ENCODE measurements at places on chromosomes 11 and 22.

DNA sequence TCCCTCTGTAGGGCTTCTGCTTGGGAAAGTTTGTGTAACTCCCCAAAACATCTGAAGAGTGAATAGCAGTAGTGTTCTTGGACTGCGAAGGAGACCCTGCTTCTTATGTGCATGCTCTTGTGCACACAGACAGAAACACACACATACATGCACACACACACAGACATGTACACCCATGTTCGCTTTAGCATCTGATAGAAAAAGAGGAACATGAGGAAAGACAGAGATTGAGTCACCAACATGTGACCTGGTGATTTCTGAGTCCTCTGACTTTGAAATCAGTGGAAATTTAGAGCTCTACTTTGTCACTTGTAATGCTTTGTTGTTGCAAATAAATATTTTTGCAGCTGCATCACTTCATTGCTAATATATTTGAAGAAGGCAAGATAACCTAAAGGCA lies 23.8 kb downstream of the CD44 start:
- no peak for DNase-seq

DNA sequence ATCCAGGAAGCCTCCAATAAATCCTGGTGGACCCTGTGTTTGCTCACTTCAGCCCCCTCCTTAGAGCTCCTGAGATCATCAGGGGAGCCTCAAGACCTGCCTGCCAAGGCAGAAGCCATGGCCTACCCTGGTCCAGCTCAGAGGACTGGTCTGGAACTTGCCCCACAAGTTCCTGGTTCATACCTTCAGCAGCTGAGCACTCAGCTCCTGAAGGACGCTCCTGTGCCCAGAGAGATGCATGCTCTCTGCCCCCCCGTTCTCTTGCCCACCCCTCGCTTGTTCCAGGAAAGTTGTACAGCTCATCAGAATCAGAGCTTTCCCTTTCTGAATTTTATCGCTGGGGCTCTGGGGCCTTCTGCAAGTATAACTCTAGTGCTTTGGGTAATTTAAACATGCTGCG lies 210.5 kb upstream of the ISX start:
- DNase-seq = no peak

- DNase-seq = no peak
Observed at GRCh38 chr11:111515591-111515990, 1.0 kb downstream of the HOATZ start.

DNA sequence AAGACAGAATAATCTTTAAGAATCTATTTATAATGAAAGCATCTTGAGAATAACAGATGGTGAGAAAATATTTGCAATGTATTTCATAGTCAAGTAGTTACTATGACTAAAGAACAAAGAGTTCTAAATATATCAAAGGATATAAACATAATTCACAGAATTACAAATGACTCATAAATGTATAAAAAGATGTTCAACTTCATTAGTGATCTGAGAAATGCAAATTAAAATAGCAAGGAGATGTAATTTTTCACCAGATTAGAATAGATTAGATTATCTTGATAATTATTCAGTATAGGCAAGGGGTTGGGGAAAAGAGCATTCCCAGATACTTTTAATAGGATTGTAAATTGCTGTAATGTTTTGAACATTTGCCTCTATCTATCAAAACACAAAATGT lies 30.1 kb upstream of the PAMR1 start:
- no peak for DNase-seq

DNA sequence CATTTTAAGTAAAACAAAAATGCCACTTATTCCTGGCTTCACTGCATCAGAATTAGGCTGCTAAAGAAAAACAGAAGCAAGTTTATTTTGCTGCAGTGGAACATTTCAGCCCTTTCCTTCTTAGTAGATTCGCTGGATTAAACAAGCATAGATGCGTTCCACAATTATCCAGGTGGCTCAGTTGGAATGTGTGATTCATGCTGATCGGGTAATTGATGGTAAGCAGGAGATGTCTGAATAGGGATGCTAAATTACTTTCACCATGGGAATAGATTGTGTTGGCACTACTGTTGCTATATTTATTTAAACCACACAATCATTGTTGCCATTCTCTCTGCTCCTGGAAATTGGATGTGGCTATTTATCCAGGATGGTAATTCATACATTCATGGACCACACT lies 440.1 kb upstream of the DDI1 start:
- DNase-seq = no peak

- DNase-seq = no peak
Observed at GRCh38 chr22:22681221-22681739, 36.9 kb downstream of the GGTLC2 start.

DNA sequence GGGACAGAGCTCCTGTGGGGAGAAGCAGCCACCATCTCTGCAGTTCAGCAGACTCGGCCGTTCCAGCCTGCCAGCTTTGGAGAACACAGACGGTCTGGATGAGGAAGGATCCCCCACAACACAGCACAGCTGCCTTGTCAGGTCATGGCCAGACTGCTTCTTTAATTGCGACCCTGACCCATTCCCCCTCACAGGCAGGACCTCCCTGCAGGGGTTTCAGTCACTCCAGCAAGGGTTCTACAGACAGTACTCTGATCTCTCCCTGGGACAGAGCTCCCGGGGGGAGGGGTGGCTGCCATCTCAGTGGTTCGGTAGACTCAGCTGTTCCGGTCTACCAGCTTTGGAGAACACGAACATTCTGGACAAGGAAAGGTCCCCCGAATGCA lies 173.5 kb downstream of the TTC28 start:
- DNase-seq = no peak

DNA sequence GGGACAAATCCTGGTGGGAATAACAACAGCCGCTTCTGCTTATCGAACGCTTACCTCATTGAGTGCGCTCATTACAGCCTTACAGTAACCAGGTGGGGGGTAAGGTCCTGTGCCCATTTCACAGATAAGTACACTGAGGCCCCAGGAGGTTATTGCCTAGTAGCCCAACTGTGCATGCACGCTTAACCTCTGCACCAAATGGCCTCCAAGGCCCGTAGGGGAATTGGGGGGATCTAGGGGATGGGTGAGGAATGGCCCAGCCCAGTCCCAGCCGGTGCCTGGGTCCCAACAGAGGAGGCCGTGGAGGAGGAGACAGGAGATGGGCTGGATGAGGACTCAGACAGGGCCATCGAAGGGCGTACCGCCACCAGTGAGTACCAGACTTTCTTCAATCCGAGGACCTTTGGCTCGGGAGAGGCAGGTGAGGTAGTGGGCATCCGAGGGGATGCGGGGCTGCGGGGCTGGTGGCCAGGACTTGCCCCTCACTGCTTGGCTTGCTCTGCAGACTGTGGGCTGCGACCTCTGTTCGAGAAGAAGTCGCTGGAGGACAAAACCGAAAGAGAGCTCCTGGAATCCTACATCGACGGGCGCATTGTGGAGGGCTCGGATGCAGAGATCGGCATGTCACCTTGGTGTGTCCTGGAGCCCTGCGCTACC lies 7.3 kb downstream of the F2 start:
- no peak for DNase-seq

DNA sequence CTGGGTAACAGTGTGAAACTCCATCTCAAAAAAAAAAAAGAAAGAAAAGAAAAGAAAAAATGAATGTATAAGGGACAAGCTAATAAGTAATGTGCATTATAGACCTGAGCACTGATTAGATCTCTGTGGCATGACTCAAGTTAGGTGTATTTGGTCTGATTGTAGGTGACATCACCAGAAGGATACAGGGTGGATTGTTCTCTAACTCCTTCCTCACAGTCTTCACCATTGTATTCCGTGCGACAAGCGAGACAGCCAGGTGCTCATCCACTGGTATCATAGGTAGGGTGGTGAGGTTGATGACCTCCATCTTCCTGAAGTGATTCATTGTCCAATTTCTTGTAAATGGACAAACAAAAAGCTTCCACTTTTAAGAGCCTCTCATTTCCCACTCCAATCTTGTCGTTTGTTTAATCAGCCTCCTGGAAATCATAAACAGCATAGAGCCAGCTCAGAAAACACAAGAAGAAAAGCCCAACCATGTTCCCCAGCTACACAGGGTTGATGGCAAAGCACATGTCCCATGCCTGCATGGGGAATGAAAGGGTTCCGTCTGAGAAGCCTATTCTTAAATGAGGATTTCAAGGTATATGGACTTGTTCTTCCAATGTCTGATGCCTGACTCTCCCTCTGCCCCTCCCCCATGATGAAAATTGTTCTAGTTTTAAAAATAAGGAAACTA lies 6.2 kb downstream of the FAM227A start:
- DNase-seq = no peak

DNA sequence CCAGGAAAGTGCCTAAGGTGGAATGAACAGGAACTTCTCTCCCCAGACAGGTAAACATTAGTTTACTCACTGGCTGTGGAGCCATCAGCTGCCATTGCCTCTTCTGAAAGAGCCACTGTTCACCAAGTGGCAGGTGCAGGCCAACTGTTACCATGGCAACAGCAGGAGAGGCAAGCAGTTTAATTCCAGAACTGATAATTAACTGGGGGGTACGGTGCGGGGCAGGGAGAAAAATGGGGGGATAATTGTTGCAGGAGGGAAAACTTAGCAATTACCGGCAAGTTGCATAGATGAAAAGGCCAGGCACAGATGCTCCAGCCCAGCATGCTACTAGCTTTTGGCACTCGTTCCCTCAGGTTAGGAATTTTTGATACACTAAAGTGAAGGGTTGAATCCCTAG lies 85.1 kb downstream of the TRIM44 start:
- no peak for DNase-seq

DNA sequence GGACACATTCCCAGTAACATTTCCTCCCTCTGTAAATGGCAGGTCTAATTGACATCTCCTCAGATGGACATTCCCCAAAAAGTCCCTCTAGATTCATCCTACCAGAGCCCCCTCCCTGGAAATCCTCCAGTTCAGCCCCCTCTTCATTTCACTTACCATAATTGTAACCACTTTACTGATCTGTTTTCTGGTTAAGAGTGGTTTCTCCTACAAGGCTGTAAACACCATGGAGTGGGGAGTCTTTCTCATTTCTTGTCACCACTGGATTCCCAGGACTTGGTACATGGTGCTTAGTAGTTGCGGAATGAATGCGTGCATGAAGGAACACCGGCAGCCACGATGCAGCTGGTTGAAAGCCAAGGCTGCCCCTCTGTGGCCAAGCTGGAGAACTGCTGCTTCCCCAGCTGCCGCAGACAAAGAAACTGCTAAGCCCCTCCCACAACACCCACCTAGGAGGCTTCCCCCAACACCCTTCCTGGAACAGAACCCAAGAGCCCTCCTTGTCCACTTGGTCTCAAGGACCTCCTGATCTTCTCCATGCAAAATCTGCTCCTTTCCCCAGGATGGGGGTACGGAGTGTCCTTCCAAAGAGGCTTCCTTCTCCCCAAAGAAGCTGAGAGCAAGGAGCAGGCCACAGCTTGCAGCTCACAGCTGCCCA lies 18.6 kb upstream of the SCARF2 start:
- peak; percentile 20 for DNase-seq

DNA sequence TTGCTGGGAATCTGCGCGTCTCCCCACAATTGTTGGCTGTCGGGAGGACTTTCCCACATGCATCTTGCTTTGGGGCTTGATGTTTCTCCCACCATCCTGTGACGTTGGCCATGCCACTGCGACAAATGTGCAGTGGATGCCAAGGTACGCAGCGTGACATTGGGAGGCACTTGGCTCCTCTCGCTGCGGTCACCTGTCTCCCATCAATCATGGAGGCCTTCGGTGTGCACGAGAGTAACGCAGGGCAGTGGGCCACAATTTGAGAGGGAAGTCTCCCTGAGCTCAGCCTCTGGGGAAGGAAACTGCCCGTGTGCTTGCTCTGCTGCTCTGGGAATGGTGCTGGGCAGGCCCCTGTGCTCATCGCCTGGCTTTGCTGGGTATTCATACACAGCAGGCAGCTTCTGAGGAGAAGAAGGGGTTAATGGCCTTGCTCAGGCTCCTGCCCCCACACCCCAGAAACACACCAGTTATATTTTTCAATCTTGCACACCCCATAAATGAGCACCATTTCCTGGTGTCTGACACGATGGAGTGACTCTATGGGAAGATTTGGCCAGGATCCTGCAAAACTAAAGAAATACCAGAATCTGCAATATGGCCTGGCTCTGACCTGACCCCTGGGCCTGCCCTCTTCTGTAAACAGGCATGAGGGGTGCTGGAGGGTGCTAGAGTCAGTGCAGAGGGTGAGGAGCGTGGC lies 153.5 kb downstream of the ADAMTS15 start:
- DNase-seq = no peak

DNA sequence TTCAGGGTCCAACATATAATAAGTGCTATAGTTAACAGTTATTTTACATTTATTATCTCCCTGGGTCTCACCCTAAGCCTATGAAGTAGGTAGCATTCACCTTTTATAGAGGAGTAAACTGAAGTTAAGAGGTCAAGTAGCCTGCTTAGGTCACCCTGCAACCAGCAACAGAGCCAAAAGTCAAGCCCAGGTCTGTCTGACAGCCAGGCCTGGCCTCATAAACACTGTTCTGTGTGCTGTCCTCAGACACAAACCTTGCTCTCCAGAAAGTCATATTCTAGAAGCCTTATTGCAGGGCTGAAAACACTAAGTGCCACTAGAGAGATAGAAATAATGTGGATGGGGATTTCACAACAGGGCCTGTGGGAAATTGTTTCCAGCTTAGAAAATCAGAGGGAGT lies 59.3 kb downstream of the BDNF start:
- DNase-seq = no peak

DNA sequence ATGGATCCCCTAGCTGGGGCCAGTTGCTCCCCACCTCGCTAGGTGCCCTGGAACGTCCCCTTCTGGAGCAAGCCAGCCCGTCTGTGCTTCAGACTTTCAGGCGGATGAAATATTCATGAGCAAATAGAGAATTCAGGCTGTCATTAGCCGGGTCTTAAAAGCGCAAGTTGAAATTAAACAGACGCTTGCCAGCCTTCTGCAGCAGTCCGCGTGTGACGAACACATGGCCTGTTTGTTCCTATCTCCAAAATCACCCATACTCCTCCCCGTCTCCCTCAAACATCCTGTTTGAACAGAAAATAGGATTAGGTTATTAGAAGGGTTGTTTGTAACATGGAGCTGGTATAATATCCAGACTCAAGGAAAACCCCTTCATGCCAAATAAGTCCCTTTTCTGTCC lies 38.7 kb downstream of the MYO18B start:
- DNase-seq = no peak

DNA sequence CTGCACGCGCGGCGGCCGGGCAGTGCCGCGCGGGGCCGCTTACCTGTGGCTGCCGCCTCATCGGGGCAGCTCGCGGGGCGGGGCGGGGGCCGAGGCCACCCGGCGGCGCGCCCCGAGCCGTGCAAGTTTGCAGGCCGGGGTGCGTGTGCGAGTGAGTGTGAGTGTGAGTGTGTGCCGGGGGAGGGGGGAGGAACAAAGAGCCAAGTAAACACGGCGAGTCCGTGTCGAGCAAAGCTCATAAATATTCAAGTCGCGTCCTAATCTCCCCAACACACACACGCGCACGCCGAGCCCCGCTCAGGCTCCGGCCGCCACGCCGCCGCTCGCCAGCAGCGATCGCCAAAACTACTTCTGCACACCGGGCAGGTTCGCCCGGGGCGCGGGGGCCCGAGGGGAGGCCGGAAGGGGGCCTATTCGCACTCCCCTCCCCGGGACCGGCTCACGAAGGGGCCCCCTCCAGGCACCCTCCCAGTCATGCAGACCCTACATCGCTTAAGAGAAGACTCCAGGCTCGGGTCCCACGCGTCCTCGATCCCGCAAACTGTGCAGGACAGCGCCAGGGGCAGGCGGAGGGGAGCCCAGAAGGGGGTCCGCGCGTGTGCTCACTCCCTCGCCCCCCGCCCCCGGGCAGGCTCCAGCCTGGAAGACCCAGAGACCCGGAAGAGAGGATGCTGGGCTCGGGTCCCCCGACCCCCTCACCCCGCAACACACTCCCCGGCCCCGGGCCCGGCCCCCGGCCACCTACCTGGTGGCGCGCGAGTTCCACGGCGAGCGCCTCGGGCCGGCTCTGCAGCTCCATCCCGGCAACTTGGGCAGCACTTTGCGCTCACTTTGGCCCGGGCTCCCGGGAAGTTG lies 827 bp downstream of the PHF21B start:
- DNase-seq = no peak

- DNase-seq = no peak
Observed at GRCh38 chr11:119529063-119529845, 106.3 kb upstream of the THY1 start.
